A172 (cell line): ENCODE measurements at places on chromosomes 6 and 20.

DNA sequence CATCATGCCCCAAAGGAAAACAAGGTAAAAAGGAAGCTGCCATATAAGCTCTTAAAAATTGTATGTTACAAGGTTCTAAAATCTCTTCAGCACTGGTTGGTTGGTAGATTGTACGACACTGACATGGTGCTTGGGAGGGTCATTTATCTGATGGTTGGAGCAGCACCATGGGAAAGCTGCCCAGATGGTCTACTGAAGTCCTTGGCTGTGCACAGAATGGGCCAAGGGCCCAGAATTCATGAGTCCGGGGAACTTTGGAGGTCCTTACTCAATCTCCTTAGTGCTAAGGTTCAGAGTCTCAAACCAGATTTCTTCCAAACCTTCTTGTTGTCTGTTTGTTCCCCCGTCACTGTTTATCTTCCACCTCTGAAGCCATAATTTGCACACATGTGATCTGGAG, 314.4 kb downstream of the ESR1 start:
- DNase-seq: no peak

DNA sequence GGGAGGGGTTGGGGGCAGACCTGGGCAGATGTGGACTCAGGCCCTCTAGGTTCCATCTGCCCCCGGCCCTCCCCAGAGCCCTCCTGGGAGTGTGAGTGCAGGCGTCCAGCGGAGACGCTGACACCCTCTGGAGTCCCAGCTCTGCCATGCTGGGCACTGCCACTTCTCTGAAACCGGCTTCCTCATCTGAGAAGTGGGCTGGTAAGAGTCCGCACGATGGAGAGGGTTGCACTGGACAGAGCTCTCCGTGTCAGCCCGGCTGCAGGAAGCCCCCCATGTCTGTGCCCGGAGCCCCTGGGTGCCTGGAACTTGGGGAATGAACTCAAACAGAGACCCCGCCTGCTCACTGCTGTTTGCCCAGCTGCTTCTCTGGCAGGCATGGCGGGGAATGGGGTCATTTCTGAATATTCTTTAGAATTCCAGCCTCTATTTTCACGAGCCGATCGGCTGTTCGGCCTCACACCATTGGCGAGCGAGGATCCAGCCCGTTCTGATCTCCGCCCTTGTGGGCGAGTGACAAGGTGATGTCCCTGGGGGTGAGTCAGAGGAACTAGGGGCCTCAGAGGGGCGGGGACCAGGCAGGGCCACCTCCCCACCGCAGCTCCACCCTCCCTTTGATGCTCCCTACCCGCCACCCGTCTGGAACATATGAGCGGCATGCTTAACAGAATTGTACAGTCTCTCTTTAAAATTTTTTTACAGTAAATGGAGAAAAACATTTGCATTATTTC, 47.8 kb upstream of the GATA5 start:
- DNase-seq: peak; percentile 49

- peak; percentile 51 for DNase-seq
These were observed 9.4 kb upstream of the ARMC12 start for GRCh38 chr6:35727231-35727934.

- DNase-seq: no peak
These were observed 693 bp upstream of the GNAS-AS1 start for GRCh38 chr20:58851221-58851968.

- no peak for DNase-seq
These were observed 372.2 kb upstream of the RNF217 start for GRCh38 chr6:124590001-124590400.

DNA sequence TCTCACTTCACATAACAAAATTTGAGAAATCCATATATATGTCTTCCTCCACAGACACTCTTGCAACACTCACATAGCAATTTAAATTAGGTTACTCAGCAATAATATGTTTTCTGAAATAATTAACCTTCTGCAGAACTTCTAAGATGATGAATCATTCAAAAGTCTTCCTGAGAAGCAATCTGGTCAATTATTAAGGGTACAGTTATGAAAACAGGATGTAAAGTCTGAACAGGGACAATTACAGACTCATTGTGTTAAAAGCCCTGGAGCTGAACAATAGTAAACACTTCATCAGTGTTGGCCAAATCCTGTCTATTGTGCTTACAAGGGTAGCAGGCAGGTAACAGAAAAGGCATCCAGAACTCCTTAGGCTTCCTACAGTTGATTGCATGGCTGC, 75.4 kb downstream of the FILIP1 start:
- DNase-seq: peak; percentile 11

GRCh38 chr20:10111959-10112250, 77.1 kb downstream of the ANKEF1 start:
- DNase-seq: no peak

GRCh38 chr20:46261456-46262253, 46.6 kb downstream of the CDH22 start:
- DNase-seq: no peak

GRCh38 chr6:108744244-108744972, 103.8 kb upstream of the ARMC2 start:
- DNase-seq: no peak

- no peak for DNase-seq
These were observed 82.2 kb upstream of the CDH4 start for GRCh38 chr20:61169874-61170273.

GRCh38 chr6:88380083-88380482, 213.9 kb upstream of the CNR1 start:
- peak; percentile 78 for DNase-seq

DNA sequence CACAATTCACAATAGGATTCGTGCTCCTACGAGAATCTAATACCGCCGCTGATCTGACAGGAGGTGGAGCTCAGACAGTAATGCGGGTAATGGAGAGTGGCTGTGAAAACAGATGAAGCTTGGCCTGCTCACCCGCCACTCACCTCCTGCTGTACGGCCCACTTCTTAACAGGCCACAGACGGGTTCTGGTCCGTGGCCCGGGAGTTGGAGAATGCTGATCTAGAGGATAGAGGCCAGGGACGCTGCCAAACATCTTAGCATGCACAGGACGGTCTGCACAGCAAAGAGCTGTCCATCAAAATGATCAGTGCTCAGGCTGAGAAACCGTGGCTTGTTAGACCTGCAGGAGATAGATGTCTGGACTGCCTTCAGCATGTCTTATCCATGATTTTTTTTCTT, 186.4 kb downstream of the SASH1 start:
- DNase-seq: no peak

GRCh38 chr6:169933251-169933821, 181.9 kb downstream of the ERMARD start:
- DNase-seq: no peak
